GM13977 (cell line): ENCODE measurements at places on chromosomes 4 and X.

DNA sequence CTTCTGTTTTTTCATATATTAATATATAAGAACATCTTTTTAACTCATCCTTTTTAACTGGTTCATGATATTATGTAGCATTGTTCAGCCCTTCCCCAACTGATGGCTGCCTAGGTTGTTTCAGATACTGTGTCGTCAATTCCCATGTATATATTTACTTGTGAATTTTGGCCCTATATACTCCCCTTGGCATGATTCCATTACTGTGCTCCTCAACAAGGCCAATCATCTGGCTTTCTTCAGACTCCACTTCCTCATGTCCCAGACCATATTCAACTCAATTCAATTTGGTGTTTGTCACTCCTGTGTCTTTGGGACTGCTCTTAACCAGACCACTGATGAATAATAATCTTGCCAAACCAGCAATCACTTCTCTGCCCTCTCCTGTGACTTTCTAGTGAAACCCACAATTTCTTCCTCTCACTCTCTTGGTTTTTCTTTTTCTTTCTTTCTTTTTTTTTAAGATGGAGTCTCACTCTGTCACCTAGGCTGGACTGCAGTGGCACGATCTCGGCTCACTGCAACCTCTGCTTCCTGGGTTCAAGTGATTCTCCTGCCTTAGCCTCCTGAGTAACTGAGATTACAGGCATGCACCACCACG lies 2.7 kb upstream of the WDR45 start:
- DNase-seq: no peak

DNA sequence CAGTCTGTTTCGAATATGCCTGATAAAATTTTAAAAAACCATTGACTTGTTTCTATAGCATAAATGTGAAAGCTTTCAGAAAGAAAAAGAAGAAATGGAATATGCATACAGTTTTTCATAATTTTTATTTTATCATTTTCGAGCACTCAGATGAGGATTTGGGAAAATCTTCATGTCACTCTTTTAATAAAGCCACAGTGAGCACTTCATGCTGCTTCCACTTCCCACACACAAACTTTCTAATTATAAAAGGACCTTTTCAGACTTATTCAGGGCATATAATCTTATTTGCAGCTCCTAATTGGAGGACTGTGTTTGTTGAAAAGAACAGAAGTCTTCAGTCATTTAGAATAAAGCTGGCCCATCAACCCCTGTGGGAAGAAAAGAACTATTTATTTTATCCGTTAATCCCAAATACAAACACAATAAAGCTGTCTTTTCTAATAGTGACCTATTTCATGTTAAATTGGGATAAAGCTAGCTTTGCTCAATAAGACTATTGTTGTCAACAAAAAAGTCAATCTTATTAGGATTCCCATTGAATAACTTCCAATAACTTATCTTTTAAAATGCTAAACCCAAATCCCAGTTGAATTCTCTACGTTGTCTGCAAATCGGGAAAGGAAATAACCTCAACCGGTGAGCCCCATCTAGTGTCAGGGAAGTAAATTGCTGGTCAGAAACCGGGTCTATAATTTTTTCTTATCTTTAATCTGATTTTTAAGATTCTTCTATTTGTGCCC lies 211.5 kb downstream of the PDGFRA start:
- peak; percentile 17 for DNase-seq

DNA sequence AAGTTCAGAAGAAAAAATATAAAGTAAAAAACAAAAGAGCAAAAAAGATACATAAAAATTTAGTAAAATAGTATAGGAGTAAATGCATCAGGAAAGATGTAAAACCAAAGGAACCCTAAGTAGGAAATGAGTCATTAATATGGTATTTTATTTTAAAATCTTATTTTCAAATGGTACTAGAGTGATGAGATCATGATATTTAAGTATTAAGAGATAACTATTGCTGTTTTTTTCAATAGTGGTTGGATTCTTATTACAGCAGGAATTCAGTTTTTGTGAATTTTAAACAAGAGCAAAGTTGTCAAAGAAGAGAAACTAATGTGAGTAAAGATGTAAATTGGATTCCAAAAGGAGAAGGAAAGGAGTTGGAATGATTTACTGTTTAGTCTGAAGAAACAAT lies 20.0 kb downstream of the EMCN start:
- no peak for DNase-seq

GRCh38 chr4:155653052-155653451 lies 13.6 kb upstream of the GUCY1A1 start:
- DNase-seq: no peak

DNA sequence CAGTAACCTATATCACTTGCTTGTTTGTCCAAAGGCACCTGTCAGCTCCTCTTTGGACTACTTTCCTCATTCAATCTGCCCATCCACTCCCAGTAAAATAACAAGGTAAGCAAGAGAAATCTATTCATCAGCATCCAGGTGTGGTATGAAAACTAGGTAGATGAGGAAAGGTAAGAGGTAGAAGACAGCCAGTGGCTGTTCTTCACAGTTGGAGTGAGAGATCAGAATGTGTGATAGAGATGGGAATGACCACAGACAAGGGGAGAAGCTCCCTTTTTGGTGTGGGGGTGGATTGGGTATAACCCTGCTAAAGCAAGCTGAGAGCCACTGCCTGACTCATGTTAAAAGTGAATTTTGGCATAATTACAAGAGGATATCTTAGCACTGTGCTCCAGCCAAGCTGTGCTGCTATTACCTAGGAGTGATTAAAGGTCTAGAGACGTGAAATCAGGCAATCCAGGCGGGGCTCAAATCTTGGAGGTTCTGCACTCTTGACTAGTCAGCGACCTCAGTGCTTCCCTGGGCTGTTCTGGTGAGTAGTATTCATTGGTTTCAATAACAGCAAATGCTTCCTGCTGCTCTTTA lies 28.1 kb upstream of the RASL11B start:
- DNase-seq: no peak

DNA sequence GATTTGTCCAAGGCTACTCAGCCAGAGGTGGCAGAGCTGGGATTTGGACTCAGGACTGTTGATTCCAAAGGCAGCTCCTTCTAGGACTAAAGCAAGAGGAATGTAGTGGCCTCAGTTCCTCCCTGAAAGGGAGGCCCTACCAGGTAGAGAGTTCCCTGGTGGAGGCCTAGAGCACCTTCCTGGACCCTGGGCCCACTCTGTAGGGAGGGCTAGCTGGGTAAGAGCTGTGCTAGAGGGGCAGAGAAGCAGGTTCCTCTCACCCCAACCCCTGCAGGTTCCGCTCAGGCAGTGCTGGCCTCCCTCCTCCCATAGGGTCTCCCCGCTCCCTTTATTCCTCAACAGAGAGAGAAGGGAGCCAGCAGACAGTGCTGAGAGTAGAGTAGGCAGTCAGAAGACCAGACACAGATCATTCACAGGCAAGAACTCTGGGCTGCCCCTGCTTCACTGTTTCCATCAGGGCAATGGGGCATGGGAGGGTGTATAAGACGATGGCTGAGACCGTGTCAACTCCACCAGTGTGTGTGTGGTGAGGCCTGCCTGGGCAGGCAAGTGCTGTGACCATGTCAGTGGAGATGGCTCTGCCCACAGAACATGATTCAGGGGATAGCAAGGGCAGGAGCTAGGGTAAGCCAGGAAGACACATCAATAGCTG lies 12.4 kb upstream of the PJA1 start:
- no peak for DNase-seq

- no peak for DNase-seq
Observed at GRCh38 chrX:2933125-2933900, 4.2 kb upstream of the ARSD start.

DNA sequence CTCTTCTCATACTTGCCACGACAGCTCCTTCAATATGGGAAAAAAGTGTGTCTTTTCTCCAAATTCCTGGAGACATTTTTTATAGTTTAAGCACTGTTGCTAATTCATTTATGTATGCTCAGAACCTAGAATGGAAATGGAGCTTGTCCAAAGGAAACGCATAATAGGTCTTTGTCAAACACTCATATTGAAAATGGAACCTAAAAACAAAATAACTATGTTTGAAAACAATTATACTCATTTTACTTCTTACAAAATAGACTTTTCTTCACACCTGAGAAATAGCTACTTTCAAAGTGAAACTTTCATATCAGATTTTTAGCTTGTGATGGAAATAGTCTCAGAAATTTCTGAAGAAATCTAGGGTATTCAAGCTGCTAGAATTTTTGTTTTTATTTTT lies 529.7 kb upstream of the BOD1L1 start:
- DNase-seq: peak; percentile 12

DNA sequence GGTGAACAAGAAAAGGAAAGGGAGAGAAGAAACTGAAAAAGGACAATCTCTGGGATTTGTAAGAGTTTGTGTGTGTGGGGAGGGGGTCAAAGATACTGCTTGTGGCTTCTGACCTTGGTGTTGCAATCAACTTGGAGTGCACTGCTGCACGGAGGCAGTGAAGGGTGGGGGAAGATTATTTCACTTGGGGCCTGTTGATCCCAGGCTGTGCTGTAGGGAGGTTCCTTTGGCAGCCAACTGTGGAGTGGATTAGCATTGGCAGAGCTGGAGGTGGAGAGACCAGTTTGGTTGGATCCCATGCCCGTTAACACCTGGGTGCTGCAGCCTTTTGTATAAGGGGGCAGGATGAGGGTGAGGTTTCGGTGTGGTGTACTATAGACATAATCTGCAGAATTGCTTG lies 38.2 kb downstream of the AFF1 start:
- DNase-seq: no peak

DNA sequence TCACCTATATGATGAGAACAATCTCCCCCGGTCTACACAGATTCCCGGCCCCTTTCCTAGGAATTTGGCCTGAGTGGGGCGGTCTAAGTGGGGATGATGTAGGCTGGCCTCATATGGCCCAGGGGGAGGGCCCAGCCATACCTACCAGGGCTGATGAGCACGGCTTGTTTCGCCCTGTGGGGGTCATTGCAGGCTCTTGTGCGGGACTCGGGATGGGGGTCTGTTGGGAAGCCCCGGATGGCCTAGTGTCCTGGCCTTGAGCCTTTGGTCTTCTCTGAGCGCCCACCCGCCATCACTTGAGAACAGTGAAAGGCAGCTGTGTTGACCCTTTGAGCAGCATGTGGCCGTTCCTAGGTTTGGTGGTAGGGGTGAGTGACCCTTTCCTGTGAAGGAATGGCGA lies 4.8 kb upstream of the CTAG2 start:
- peak; percentile 10 for DNase-seq

DNA sequence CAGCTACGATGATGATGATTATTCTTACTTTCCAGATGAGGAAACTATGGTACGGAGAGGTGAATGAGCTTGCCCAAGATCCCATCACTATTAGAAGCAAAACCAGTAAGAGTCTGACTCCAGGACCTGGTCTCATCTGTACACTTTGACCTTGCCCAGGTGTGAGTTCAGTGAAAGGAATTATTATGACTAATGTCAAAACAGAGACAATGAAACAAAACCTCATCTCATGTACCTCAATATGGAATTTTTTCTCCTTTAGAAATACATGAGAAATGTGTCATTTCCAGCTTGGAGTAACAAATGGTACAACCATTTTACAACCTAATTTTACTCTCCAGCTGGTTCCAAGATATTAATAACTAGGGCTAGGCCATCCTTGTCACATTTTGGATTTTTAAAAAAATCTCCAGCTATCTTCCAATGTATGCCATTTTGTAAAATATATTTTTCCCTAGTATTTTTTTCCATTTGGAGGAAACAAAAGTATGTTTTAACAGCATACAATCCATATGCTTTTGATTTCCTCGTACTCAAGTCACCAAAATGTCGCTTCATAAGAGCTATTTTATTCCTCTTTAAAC lies 213.8 kb downstream of the PTTG2 start:
- DNase-seq: no peak

DNA sequence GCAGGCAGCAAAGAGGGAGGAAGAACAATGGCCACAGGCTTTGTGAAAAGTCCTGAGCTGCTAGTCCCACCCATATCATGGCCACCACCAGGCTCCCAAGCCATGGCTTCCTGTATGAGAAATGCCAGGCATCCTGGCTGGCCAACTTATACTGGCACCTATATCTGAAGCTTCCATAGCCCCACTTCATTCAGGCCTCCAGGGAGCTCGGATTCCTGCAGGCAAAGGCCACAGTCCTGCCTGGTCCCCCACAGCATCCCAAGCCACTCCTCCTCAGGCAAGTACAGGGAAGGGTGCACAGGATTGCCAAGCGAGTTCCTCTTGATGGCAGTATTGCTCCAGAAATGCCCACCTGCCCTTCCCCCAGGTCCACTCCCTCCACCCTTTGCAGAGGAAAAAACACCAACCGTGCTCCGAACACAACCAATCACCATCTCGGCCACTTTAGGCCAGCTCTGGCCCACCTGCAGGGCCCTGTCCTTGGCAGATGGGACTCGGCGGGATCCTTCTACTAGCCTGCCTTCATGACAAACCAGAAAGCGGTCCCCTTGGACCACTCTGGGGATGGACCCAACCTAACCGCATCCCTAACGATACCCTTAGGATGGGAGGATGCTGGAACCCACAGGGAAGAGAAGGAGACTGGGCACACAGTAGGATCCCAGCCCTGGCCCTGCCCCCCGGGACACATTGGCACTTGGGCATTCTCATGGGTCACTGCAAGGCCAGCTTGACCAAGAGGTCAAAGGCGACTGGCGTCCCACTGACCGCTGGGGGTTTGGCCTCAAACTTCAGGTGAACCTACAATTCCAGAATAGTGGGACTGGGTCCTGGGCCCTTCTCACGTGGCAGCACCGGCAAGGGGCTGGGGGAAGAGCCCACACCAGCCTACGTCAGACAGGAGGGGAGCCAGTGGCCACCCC lies 220.4 kb upstream of the AGTR2 start:
- DNase-seq: peak; percentile 35

DNA sequence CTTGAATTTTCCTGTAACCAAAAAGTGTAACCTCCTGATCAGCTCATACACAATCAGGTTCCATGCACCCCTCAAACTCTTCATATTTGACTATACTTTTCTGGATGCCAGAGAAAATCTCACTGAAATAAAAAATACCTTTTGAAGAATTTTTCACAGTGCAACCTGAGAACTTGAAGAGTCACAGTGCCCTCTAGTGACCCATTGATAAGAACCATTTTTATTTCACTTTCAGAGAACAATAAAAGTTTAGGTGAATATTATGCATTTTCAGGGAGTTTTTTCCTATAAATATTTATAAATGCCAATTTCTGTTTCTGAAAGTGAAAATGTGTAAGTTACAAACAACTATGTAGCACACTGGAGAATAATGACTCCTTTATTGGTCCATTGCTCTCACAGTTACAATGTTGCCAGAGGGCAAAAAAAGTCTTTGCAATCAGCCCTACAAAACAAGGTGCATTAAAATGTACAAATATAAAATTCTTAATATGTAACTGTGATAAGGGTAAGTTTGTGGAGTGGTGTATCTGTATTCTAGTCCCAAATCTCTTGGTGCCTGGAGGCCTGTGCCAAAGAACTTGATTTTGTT lies 153.6 kb upstream of the INTU start:
- DNase-seq: peak; percentile 23

DNA sequence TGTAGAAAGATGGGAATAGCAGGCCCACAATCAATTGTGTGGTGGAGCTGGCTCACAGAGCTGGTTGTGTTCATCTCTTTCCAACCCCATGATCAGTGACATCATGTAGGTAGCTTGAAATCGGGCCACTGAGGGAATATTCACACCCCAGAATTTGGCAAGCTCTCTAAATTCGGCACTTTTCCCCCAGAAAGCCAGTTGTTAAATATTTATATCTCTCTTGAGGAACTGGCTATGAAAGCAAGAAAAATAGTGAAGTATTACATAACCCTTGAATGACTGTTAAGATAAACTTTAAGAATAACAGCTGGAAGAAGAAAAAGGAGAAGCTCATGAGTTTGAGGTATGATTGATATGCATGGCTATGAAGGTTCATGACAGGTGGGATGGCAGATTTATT lies 38.9 kb downstream of the GPRIN3 start:
- DNase-seq: no peak
